ENCODE measurements at places on chromosomes 4 and X.

- DNase-seq = no peak
Measured at GRCh38 chr4:99356992-99357391, 4.4 kb upstream of the ADH1C start.

- DNase-seq = no peak
Measured at GRCh38 chr4:78781924-78782323, 5.8 kb downstream of the BMP2K start.

GRCh38 chr4:65798498-65799127 is 128.3 kb upstream of the EPHA5 start:
- no peak for DNase-seq

GRCh38 chr4:118746251-118746919 is 61.2 kb downstream of the METTL14 start:
- DNase-seq = no peak

- DNase-seq = no peak
Measured at GRCh38 chrX:154409222-154409871, at the start of gene DNASE1L1. DNASE1L1 (minus strand) TSS chrX:154409254; CDS start chrX:154405568, 3,686 bp downstream.

- no peak for DNase-seq
Measured at GRCh38 chrX:149760965-149761364, 12.9 kb upstream of the HSFX1 start.

- DNase-seq = no peak
Measured at GRCh38 chr4:176323511-176324160, 3.9 kb downstream of the SPCS3 start.

- no peak for DNase-seq
Measured at GRCh38 chrX:44971674-44972073, 98.7 kb downstream of the KDM6A start.

GRCh38 chr4:110183643-110184042 is 14.8 kb downstream of the ELOVL6 start:
- no peak for DNase-seq

DNA sequence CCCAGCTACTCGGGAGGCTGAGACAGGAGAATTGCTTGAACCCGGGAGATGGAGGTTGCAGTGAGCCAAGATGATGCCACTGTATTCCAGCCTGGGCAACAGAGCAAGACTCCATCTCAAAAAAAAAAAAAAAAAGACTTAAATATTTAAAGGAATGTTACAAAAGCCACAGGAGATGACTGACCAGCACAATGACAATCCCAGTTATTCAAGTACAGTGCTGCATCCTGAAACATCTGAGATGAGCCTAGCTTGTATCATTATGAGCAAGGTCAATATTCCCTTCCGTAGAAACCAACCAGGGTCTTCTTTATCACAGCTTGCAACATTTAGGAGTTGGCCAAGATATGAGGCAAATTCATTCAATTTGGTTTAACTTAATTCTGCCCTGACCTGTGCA is 38.6 kb downstream of the LNX1 start:
- DNase-seq = no peak

DNA sequence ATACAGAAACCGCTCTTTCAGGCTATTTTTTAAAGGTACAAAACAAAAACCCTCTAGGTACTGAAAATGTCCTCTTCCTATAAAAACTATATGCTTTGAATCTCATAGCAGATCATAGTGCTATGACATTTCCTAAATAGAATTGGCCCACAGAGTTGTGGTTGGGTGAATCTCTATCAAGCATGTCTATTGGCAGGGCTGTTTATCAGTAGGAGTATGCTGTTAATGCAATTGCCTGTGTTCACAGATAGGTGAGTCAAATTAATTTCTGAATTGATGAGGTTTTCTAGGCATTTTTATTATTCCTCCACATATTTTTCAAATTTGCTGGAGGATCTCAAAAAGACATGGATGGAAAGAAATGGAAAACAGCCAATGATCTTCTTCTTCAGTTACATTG is 73.9 kb downstream of the QRFPR start:
- DNase-seq = no peak

GRCh38 chrX:103398421-103398864 is 22.1 kb downstream of the BEX3 start:
- DNase-seq = no peak
